ENCODE measurements at places on chromosomes 7 and 10. TPM values are rescaled to one million over a fixed set of nuclear protein-coding genes. Genes with fewer than 3 reads are reported as not detected.

DNA sequence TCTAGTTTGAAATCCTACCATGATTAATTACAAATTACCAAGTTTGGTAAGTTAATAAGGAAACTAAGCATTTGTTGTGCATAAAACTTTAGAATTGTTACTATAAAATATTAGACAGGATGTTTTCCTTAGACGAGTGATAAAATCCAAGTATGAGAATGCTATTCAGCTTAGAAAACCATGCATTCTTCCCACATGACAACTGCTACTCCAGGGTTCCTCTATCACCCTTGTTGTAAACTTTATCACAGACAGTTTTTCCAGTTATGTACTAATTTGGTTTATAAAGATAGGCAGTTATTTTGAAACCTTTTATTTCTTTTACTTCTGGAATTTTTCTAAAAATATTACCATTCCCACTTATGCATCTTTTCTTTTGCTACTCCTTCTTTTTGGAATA lies 52.0 kb downstream of the SIRT1 start:
- no peak overlapping the region for H3K4me3 ChIP-seq
- H3K36me3 ChIP-seq, result peaks cover 17% of the 10 kb centered on the region
- DNase-seq, result no peak
- H3K4me1 ChIP-seq, result no peaks in the 10 kb centered on the region

DNA sequence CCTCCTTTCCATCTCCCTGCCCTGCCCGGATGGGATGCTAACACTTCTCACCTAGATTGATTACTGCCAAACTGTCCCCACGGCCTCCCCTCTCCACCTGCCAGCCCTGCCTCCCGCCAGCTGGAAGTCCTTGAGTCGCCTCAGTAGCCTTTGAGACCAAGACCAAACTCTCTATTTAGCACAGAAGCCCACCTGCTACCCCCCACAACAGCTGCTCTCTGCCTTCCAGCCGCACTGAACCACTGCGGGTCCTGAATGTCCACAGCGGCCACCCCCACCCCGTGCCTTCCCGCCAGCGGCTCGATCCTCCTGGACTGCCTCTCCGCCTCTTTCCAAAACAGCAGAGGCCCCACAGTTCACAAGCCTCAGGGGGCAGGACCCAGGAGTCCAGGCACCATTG lies 39.0 kb downstream of the FKBP6 start:
- H3K4me1 ChIP-seq, result no peaks in the 10 kb centered on the region
- no peak overlapping the region for H3K27ac ChIP-seq
- H3K27me3 ChIP-seq, result no peaks in the 10 kb centered on the region
- no peaks in the 10 kb centered on the region for H3K36me3 ChIP-seq
- no peak overlapping the region for H3K4me3 ChIP-seq
- DNase-seq, result no peak

DNA sequence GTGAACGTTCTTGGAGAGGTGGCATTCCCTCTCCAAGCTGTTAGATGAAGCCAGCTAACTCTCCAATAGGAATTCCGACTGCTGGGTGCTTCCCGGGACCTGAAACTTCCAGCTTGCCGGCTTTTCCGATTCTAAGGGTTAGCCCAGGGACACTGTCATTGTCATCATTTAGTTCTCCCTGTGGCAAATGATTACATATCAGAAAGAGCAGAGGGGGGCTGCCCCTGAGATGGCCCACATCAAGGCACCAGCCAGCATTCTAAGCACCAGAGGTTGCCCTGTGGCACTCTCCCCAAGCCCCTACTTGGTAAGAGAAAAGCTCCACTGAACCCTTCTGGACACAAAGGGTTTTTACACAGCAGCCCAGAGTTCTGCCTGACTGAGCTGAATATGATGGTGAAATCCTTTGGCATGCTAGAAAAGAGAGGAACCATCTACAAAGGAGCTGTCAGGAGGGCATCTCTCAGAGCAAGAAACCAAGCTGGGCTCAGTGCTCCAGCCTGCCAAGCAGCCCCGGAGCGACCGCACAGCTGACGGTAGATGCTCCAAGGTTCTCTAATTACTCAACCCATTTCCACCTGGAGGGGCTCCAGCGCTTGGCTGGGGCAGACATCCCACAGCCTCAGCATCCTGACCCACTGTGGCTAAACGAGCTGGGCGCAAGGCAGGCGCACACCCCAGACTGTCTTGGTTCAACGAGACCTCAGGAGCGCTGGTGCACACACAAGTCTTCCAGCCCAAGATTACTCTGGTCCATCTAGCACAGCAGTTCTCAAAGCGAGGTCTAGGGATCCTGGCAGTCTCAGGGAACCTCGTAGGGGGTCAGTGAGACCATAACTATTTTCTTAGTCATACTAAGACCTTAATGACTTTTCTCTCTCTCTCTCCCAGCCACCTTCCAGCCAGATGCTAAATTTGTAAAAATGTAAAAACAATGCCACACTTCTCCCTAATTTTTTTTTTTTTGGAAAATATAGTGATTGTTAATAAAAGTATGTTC lies 160.5 kb downstream of the GFRA1 start:
- H3K4me1 ChIP-seq, result no peaks in the 10 kb centered on the region
- H3K4me3 ChIP-seq, result no peak overlapping the region
- H3K27me3 ChIP-seq, result no peaks in the 10 kb centered on the region
- H3K27ac ChIP-seq, result no peak overlapping the region
- no peak for DNase-seq

DNA sequence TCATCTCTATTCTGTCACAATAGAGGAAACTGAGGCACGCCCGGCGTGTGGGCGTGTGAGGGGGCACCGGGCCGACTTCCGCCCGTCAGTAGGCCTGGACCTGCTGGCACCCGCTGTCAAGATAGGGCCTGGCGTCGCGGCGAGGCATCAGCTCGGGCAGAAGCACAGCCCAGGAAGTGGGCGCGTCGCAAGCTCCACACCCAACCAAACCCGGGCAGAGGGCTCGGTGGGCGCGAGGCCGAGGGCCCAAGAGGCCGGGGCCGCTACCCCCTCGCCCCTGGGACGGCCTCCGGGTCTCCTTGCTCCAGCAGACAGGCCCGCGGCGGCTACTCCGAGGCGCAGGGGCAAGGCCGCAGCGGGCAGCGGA lies 91.2 kb downstream of the SPAG6 start:
- H3K4me1 ChIP-seq, result peaks cover 50% of the 10 kb centered on the region
- no peak overlapping the region for H3K27ac ChIP-seq
- H3K36me3 ChIP-seq, result no peaks in the 10 kb centered on the region
- peak; percentile 60 for DNase-seq

GRCh38 chr7:43195256-43195655 lies 82.8 kb downstream of the HECW1 start:
- no peak overlapping the region for H3K27ac ChIP-seq
- H3K27me3 ChIP-seq, result peaks cover 5% of the 10 kb centered on the region

GRCh38 chr10:118409295-118409694 lies 67.2 kb upstream of the FAM204A start:
- no peak for DNase-seq
- H3K4me1 ChIP-seq, result no peaks in the 10 kb centered on the region
- no peak overlapping the region for H3K27ac ChIP-seq

DNA sequence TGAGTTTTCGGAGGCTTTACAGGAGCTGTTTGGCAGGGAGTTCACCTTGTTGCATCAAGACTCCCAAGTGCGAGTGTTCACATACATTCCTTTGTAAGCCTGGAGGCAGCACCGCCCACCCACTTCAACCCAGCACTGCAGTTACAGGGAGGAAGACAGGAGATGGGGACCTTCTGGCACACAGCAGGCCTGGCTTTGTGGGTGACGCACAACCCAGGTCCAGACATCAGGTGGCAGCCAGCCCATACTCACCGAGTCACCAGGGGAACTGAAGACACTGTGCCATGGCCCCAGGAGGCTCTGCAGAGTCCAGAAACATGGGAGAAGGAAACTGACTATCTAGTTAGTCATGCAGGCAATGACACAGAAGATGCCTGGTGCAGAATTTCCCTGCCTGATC lies 305.9 kb upstream of the RNF32 start:
- H3K27me3 ChIP-seq, result no peaks in the 10 kb centered on the region
- no peak overlapping the region for H3K27ac ChIP-seq
- H3K36me3 ChIP-seq, result no peaks in the 10 kb centered on the region
- H3K4me1 ChIP-seq, result no peaks in the 10 kb centered on the region
- no peak overlapping the region for H3K4me3 ChIP-seq

GRCh38 chr10:90913774-90914420 lies 7.0 kb downstream of the ANKRD1 start:
- H3K4me3 ChIP-seq, result no peak overlapping the region
- peaks cover 2% of the 10 kb centered on the region for H3K4me1 ChIP-seq
- no peaks in the 10 kb centered on the region for H3K27me3 ChIP-seq
- H3K36me3 ChIP-seq, result no peaks in the 10 kb centered on the region

DNA sequence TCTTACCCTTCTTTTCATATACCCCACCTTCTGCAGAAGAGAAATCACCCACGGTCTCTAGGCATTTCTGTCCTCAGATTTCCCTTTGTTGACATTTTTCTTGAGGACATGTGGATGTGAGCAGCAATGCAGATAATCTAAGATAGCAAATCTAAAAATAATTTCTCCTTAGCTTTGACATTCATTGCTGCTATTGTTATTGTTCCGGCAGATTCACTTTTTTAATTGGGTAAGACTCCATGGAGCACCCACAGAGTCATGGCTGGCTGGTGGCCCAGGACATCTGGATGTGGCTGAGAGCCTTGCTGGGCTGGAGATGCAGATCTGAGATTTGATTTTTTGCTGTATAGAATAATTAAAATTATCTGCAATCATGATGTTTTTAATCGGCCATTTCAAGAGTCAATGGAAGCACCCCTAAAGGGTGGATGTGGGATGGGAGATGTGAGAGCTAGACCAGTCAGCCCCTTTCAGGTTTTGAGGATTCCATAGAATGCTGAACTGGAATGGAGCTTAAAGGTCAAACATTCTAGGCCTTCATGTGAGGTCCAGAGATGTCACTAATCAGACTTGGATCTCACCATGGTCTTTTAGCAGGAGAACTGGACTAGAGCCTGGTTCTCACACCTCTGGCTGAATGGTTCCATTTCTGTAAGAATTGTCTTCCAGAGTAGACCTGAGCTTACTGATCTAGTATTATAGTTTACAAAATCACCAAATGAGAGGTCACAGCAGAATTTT lies 37.5 kb downstream of the TAS2R41 start:
- no peak for DNase-seq
- H3K4me3 ChIP-seq, result no peak overlapping the region
- H3K27me3 ChIP-seq, result no peaks in the 10 kb centered on the region
- H3K36me3 ChIP-seq, result no peaks in the 10 kb centered on the region
- no peak overlapping the region for H3K27ac ChIP-seq

- no peak overlapping the region for H3K4me3 ChIP-seq
- H3K4me1 ChIP-seq, result peaks cover 6% of the 10 kb centered on the region
- H3K27ac ChIP-seq, result no peak overlapping the region
- H3K27me3 ChIP-seq, result no peaks in the 10 kb centered on the region
- no peak for DNase-seq
Measured at GRCh38 chr10:128084364-128084763, 41.9 kb downstream of the MKI67 start.

DNA sequence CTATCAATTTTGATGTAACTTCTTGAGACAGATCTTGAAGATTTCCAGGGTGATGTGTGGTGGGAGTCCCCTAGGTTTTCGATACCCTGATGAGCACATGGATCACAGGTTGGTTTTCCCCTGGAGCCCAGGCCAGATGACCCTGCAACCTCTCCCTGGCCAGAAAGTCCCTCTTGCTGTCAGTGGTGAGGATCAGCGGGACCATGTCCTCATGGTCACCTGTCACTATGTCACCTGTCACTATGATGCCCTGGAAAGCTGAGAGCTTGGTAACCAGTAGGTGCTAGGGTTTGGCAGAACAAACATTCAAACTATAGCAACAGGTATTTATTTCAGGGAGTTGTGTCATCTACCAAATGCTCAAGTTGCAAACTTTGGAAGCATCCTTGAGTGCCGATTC lies 197.9 kb downstream of the ARHGAP12 start:
- no peak overlapping the region for H3K27ac ChIP-seq
- DNase-seq, result no peak
- H3K36me3 ChIP-seq, result peaks cover 3% of the 10 kb centered on the region
- H3K27me3 ChIP-seq, result peaks cover 2% of the 10 kb centered on the region
- H3K4me1 ChIP-seq, result no peaks in the 10 kb centered on the region

DNA sequence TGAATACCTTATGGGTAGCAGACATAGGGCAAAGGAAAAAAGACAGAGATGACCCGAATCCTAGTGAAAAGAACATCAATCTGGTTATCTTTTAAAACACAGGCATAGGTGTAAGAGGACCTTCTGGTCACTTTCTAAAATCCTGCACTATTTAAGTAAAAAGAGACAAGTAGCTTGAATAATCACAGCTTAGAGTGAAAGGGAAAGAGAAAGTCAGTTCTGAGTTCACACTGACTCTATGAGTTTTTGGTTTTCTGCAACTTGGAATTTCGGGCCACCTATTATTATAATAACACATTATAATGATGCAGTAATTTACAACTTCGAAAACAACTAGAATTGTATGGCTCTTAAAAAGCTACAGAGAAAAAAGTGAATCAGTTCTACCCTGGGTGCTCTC lies 247.8 kb downstream of the DOCK4 start:
- no peak overlapping the region for H3K4me3 ChIP-seq
- H3K27me3 ChIP-seq, result no peaks in the 10 kb centered on the region
- no peaks in the 10 kb centered on the region for H3K36me3 ChIP-seq
- no peak for DNase-seq
- no peak overlapping the region for H3K27ac ChIP-seq

DNA sequence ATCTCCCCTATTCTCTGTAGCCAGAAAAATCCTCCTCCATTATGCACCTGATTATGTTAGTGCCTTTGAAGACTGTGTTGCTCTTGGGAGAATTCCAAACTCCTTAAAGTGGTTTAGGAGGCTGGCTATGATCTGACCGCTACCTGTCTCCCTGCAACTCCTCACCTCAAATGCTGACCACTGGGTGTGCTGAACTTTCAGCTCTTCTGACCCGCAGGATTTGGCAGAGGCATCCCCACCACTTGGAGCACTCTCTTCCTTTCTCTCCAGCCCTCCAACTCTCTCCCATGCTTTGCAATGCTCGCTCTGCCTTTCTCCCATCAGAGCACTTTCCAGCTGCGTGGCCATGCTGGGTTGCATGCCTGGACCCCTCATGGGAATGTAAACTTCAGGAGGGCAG lies 227.6 kb downstream of the RPS24 start:
- no peak overlapping the region for H3K4me3 ChIP-seq
- no peak overlapping the region for H3K27ac ChIP-seq
- H3K4me1 ChIP-seq, result no peaks in the 10 kb centered on the region
- H3K27me3 ChIP-seq, result no peaks in the 10 kb centered on the region
- DNase-seq, result no peak

DNA sequence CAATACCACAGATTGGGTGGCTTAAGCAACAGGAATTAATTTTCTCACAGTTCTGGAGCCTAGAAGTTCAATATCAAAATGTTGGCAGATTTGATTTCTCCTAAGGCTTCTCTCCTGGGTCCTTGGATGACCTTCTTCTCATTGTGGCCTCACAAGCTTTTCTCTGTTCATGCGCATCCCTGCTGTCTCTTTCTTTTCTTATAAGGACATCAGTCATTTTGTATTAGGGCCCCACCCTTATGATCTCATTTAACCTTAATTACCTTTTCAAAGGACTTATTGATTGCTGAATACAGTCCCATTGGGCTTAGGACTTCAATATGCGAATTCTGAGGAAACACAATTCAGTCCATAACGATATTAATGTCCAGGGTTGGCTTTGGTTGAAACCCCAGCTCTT lies 285.4 kb downstream of the HDAC9 start:
- H3K4me1 ChIP-seq, result no peaks in the 10 kb centered on the region
- DNase-seq, result no peak
- H3K27ac ChIP-seq, result no peak overlapping the region
- no peaks in the 10 kb centered on the region for H3K36me3 ChIP-seq

CUZD1 gene
- total RNA-seq, result 1.0 TPM

PON1 gene
- not detected for total RNA-seq

MET gene
- 1.8 TPM for total RNA-seq

SHOC2 gene
- 32.5 TPM for total RNA-seq

GRM3 gene
- not detected for total RNA-seq

ADIRF gene
- total RNA-seq, result not detected

KCNMA1 gene
- total RNA-seq, result not detected

CHST3 gene
- 0.19 TPM for total RNA-seq
